ENCODE measurements at places on chromosomes 3 and 15.

GRCh38 chr15:52256366-52256765 lies 39.2 kb downstream of the MYO5C start:
- DNase-seq, result peak; percentile 70

GRCh38 chr15:73298522-73299245 lies 70.1 kb downstream of the HCN4 start:
- no peak for DNase-seq

DNA sequence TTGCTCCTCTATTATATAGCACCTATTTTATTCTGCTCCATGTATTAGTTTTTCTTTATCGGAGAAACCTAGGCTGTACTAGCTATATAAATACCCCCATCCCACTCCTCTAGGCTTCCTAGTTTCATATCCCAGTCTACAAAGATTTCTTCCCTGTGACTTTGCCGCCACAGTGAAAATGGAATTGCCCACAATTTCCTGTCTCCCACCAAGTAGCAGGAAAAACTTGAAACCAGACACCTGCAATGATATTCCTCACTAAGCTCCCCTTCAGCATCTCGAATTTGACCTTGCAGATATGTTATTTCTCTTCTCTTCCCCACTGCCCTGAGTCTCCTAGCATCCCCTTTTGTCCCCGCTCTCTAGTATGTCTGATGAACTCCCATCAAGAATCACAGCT lies 685.8 kb upstream of the CCDC54 start:
- no peak for DNase-seq

GRCh38 chr3:97863775-97864174 lies 42.0 kb downstream of the CRYBG3 start:
- DNase-seq, result no peak

GRCh38 chr15:83927704-83928391 lies 273.9 kb downstream of the ADAMTSL3 start:
- no peak for DNase-seq

Data from activated CD4-positive, alpha-beta T cell treated with anti-CD3 and anti-CD28 coated beads, Interleukin-2, amount 50 U/mL, for 4 hours (primary cell).